ENCODE measurements at places on chromosomes 3 and 15. TPM values are rescaled to one million over a fixed set of nuclear protein-coding genes. Genes with fewer than 3 reads are reported as not detected.

PRTG gene
- total RNA-seq, result under 0.01 TPM

MAP6D1 gene
- total RNA-seq, result 2.1 TPM

GOLGA8R gene
- total RNA-seq, result 0.24 TPM

GOLGA8Q gene
- total RNA-seq, result 0.64 TPM

ROPN1 gene
- total RNA-seq, result not detected

CCR9 gene
- not detected for total RNA-seq

CXCR6 gene
- total RNA-seq, result not detected

CFAP44 gene
- 1.7 TPM for total RNA-seq

COL6A5 gene
- total RNA-seq, result not detected

C2CD4A gene
- 0.21 TPM for total RNA-seq

FOXB1 gene
- total RNA-seq, result not detected

CHRNA7 gene
- total RNA-seq, result 0.21 TPM
